Stimulated activated CD8-positive, alpha-beta memory T cell treated with anti-CD3 and anti-CD28 coated beads, Interleukin-2, amount 100 ng/mL, for 48 hours (primary cell): ENCODE measurements at places on chromosomes 4 and X.

DNA sequence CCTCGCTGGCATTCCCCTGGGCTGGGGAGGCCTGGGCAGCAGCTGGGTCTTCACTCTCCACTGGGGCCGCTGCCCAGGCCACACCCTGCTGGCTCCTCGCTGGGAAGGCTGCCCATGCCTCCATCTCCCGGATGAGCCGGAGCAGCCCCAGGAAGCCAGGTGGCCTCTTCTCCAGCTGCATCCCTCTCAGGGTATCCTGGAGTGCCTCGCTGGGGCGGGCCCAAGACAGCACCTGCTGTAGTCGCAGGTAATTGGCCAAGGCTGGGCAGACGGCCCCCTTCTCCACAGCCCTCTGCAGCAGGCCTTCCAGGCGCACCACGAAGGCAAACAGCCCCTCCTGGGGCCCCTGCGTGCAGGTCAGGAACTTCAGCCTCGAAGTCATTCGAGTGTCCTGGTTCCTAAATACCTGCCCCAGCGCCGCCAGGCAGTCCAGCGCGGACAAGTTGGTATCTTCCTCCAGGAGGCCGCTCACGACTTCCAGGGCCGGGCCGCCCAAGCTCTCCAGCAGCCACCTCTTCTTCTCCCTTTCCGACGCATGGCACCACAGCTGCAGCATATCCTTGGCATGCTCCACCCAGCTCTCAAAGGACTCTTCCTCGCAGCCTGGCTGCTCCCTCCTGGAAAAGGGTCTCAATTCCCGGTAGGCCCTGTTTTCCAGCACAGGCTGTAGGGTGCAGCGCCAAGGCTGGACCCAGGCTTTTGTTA, 3.7 kb downstream of the PNMA6E start:
- no peak for DNase-seq

DNA sequence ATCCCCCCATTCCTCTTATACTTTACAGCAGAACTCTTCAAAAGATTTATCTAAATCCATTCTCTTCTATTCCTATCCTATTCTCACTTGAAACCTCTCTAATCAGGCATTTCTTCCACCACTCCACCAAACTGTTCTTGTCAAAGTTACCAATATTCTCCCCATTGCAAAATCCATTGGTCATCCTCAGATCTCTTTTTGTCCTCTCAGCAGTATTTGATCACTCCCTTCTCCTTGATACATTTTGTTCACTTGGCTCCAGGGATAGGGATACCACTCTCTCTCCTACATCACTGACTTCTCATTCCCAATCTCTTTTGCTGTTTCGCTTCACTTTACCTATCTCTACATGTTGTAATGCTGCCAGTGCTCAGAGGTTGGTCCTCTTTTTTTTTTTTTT, 2.8 kb upstream of the MTMR8 start:
- no peak for DNase-seq

DNA sequence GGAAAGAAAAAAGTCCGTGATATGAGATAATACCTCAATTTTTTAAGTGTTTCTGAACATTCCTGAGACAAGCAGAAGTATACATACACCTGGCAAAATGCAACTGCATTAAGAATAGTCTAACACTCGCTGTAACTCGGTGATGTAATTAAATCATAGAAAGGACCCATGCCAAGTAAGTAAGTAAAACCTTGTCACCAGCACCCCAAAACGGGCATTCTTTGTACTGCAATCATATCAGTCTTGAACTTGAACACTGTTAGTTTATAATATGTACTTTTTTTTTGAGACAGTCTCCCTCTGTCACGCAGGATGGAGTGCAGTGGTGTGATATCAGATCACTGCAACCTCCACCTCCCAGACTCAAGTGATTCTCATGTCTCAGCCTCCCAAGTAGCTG, 47.4 kb downstream of the SMIM14 start:
- DNase-seq, result no peak

GRCh38 chrX:72340626-72341025, 34.9 kb upstream of the CITED1 start:
- no peak for DNase-seq

- DNase-seq, result no peak
Observed at GRCh38 chr4:21882051-21882839, 66.3 kb downstream of the KCNIP4 start.

DNA sequence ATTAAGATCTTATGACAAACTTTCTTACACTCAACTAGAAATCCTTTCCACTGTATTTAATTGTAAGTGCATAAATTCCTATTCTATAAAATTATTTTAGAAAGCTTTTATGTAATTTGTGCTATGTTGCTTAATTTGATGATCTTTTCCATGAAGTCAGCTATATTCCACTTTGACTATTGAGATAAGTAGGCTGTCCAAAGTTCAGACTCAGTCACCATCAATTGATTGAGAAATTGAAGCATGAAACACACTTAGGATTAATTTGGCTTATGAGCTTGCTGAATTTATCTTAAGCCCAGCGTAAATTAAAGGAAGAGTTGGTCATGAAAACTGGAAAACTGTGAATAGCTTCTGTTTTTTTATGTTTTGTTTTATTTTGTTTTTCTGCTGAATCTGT, 18.7 kb upstream of the UGT2B10 start:
- no peak for DNase-seq

DNA sequence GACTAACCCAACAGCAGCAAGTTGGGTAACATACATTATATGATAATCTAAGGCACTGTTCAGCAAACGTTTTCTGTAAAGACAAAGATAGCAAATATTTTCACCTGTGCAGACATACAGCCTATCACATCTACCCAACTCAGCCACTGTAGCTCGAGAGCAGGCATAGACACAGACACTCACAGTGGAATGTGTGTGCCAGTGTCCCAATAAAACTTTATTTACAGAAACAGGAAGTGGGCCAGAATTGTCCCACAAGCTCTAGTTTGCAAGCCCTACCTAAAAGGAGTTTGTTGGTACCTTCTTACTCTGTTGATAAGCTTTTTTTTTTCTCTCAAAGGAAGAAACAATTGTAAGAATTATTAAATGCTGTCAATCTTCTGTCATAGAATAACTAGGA, 11.9 kb upstream of the FAM9A start:
- DNase-seq, result no peak
